T-helper 17 cell (primary cell): ENCODE measurements at places on chromosomes 5 and 9.

GRCh38 chr5:156912869-156913268 is 50.2 kb downstream of the TIMD4 start:
- DNase-seq: no peak

GRCh38 chr9:131727184-131727759 is 12.6 kb downstream of the RAPGEF1 start:
- DNase-seq: no peak

DNA sequence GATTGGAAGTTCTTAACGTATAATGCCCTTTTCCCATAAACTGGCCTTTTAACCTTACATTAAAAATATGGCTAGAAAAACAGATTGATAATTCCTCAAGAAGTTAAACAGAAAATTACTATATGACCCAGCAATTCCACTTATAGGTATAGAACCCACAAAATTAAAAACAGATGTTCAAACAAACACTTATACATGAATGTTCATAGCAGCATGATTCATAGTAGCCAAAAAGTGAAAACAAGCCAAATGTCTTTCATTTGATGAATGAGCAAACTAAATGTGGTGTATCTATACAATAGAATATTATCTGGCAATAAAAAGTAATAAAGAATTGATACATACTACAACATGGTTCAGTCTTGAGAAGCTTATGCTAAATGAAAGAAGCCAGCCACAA is 35.5 kb downstream of the POU5F2 start:
- DNase-seq: no peak

GRCh38 chr9:37972351-37972848 is 68.5 kb upstream of the SLC25A51 start:
- no peak for DNase-seq

DNA sequence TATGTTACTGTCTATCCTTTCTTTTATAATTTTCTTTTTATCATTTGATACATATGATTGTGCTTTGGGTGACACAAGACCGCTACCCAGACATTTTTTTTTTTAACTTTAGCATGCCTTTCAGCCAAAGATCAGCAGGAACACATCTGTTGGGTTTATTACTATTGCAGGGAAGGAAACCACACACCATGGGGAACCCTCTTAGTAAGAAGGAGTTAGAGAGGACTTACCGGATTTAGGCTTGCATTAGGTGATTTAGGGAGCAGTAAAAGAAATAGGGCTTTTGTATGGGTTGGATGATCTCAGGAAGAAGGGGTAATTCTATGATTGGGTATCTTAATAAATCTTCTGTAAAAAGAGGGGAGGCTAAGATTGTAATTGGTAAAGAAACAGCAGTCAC is 138.2 kb downstream of the SNX18 start:
- DNase-seq: no peak

- no peak for DNase-seq
These were observed 245.7 kb downstream of the ASTN2 start for GRCh38 chr9:117169089-117169621.
